ENCODE measurements at places on chromosomes 3 and 15.
A peak's percentile ranks its signal among the peaks of the same experiment; 100 is the strongest.

DNA sequence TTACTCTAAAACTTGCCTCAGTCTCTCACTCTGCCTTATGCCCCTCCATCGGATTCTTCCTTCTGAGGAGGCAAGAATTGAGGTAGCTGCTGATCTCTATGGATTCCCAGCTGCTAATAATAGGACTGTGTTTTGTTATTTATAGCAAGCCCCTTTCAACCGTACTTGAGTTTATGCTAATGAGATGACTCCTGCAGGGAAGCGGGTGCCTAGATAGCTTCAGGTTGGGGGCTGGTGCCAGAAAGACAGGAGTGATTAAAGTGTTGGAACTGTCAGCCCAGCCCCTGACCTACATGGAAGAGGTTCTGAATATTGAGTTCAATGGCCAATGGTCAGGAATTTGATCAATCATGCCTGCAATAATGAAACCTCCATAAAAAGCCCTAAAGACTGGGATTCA is 21.8 kb upstream of the LIMD1 start:
- DNase-seq: no peak

DNA sequence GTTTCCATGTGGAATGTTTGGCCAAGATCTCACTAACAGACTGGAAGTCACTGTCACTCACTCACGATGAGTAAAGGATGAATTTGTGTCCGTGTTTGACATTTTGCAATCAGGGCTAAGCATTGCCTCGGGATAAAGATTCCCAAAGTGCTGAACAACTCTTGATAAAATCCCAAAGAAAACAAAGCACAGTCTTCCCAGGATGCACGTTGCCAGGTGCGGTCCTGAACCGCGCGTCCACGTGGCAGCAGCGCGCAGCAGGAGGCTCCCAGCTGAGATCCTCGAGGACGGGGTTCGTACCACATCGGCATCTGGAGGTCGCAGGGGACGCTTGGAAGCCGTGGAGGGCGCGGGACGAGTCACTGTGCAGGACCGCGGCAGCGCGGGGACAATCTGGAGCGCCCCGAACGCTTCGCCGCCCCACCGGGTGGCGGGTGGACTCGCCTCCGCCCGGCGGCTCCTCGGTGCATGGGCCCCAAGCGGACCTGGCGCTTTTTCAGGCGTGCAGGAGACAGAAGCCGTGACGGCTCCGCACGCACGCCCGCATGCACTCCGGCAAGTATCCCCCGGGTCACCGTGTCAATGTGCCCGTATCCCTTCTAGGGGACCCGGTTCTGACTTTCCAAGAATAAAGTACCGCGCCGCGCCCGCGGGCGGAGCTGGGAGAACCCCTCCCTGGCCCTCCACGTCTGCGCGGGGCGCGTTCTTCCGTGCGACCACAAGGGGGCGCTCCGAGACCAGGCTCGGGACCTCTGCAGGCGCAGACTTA is 17.7 kb downstream of the CPN2 start:
- DNase-seq: no peak

- DNase-seq: no peak
These were observed 522.2 kb upstream of the SUCLG2 start for GRCh38 chr3:68176600-68176999.

GRCh38 chr15:49902685-49903501 is 216.1 kb downstream of the ATP8B4 start:
- no peak for DNase-seq

GRCh38 chr3:30476368-30477084 is 129.9 kb upstream of the TGFBR2 start:
- no peak for DNase-seq

- peak; percentile 6 for DNase-seq
These were observed 190.5 kb downstream of the GREM1 start for GRCh38 chr15:32908135-32908801.

DNA sequence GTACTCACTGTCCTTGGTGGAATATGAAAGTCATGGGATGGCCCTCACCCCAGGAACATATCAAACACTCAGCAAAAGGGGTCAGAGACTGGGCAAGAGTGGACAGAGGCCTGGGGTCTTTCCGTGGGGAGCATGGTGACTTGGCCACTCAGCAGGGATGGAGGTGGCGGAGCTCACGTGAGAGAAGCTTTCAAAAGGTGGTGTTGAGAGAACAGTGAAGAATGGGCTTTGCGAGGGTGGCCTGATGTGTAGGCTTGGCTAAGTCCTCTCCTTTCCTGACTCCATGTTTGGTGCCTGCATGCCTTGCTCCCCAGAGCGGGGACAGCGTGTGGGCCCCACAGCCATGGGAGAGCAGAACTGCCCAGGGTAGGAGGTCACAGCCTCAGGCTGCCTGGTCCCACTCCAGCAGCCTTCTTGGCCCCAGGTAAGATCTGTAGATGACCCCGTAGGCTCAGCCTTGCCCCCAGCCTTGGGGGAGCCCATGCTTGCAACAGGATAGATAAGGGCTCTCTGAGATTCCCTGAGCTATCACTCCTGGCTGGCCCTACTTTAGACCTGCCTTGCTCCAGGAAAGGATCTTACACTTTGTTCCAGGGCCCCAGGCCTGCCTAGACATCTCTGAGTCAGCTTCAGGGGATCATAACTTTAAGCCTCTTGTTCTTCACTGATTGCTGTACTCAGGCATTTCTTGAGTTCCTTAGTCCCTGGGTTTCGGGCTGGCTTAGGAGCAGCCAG is 17.0 kb downstream of the RPLP1 start:
- no peak for DNase-seq

DNA sequence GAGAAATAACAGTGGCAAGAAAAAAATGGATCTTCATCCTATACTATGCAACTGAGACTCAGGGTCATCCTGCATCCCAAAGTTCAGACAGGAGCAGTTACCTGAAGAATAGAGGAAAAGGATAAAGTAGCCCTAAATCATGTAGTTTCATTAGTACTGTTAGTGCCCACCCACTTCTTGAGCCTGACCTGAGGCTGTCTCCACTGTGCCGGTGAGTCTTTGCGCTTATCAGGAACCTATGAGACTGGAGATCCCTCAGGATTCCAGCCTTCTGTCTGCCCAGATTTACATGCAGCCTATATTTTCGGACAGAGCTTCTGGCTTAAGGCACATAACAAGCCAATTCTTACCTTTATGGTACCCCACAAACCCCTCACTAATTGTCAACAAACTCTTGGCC is 791.6 kb downstream of the ROBO1 start:
- DNase-seq: no peak

GRCh38 chr15:79032656-79033055 is 57.9 kb downstream of the RASGRF1 start:
- DNase-seq: no peak

- DNase-seq: no peak
These were observed 2.7 kb upstream of the LIPH start for GRCh38 chr3:185555101-185555501.

- no peak for DNase-seq
These were observed 100.7 kb downstream of the RBMS3 start for GRCh38 chr3:29381595-29381994.

DNA sequence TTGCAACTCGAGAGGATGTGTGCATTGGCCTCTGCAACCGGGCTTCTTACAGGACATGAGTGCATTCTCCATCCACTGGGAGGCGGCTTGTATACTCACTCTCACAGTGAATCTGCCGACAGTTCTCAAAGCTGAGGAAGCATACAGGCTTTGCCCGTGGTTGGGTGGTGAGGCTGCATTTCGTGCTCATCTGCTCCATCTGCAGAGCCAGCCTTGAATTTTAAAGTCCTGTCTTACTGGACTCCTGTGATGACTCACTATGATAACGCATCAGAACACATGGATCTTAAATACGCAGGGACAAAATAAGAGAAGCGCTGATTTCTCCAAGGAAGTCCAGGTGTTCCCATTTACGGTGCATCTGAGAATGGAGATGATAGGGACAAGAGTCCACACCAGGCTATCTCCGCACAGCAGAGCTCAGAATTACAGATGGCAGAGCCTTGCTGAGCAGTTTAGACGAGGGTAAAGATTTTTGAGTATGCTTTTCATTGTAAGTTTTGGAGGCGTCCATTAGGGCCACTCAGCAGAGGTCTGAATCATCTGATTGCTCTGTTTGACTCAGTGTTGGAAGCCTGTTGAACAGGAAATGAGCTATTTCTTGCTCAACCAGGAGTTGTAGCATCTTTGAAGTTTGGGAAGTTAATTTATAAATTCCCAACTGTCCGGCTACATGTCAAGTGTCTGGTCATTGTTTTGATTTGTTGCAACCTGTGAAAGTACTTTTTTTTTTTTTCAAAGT is 87.1 kb downstream of the GABRG3 start:
- no peak for DNase-seq

DNA sequence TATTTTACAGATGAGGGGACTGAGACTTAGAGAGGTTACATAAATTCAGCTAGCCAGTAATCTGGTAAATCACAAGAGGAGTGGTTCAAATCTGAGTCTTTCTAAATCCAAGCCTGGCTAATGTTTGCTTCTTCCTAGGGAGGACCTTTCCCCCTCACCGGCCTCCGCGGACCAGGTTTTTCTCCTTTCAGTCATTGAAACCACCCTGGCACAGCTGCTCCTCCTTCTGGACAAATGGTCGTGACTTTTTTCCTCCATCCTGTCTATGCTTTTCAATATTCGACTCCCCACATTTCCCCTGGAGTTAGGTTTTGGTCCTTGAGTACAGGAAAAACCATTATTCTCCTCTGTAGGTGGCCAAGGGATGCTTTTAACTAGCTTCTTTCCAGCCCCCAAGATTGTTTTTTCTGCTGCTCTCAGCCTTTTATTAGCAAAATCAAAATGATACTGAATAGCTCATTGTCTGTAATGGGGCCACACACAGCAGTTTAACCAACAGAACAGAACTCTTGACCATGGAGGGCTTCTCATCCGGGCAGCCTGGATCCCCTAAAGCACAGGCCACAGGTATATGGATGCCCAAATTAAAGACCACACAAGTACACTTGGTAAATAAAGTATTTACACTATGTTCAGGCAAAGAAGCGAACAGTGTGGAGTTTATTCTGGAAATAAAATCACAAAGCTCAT is 85.9 kb upstream of the KLHL25 start:
- DNase-seq: no peak

DNA sequence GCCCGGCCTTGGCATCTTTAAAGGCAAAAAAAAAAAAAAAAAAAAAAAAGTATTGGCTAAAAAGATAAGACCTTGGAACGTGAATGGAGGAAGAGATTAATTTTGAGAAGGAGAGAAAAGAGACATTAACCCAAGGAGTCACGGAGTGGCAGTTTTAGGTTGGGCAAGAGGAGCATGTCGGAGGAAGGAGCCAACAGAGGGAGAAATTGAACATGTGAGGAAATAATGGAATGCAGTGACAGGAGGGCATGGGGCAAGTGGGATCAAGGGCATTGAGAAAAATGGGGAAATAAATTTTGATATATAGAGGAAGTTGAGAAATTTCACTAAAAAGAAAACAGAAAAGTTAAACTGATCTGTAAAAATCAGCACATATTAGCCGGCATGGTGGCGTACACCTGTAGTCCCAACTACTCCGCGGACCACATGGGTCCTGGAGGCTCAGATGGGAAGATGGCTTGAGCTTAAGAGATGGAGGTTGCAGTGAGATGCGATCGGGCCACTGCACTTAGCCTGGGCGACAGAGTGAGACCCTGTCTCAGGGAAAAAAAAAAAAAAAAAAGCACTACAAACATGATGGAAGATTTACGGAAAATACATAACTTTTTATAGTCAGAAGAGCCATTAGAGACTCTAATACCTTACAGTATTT is 1.2 kb downstream of the HAUS2 start:
- DNase-seq: peak; percentile 44

- DNase-seq: no peak
These were observed 544.9 kb downstream of the NSUN3 start for GRCh38 chr3:94607778-94608177.

GRCh38 chr3:112822064-112823055 is 24.3 kb downstream of the CD200R1L start:
- DNase-seq: no peak

GRCh38 chr3:10519236-10519635 is 13.8 kb upstream of the ATP2B2 start:
- no peak for DNase-seq

DNA sequence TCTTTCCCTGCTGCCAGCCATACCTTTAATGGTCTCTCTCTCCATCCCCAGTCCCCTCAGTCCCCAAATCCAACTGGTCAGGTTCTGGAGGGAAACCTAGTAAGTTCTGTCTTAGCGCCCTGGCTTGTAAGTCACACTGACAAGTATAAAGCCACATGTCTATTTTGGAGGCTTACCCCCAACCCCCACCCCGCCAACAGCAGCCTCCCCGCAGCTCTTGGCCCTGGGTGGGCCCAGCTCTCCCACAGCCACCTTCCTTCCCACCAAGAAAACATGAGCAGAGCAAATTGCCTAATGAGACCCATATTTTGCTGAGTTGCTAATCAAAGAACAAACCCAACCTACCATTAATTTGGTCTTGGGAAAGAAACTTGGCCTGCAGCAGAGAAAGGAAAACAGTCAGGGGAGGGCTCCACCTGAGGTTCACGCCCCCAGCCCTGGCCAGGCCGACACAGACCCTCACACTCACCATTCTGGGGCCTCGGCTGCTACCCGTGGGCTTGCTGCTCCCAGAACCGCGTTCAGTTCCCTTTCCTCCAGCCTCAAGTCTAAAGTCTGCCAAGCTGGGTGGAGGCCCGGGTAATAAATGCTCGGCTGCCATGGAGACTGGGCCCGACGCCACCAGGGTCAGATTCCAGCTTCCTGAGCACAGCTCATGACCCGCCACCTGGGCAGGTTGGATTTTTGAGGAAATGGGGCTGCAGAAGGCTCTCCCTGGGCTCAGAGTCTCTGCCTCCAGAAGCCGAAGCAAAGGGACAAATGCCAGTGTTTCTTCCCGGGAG is at the start of gene CALML4:
Gene CALML4 (minus strand): TSS at position 557 of the 782 bp plus-strand sequence. CDS start 85 bp downstream, at position 472.
- no peak for DNase-seq

Measured in AML-193 (cell line).